ENCODE measurements at places on chromosomes 3 and 15.

DNA sequence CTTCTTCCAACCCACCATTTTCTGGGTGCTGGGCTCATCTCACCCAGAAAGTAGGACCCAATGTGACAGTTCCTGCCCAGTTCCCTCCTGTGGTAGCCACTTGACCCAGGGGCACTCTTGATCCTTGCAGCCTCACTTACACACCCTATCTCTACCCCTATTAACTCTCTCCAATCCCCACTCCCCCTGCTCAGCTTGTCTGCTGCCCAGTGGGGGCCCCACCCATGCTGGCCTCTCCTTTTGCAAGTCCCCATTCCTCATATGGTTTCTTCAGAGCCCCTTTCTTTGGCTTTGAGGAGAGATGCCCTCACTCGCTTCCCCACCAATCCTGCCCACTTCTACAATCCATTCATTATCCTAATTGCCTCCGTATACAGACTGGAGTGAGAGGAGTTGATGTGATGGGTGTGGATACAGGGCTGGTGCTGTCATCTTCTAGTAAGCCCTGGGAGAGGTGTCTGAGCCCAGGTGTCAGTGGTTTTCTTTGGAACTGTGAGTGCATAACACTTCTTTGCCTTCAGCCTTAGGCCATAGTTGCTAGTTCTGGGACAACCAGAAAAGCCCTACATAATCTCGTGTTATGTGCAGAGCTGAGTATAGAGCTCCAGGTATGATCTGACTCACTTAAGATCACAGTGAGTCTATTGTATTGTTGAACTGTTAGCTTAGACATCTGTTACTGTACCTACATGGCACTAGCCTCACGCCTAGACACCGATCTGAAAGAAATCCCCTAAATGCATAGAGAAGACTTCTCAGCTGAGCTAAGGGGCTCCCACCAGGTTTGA, 4.8 kb upstream of the CCR5 start:
- no peak for DNase-seq

DNA sequence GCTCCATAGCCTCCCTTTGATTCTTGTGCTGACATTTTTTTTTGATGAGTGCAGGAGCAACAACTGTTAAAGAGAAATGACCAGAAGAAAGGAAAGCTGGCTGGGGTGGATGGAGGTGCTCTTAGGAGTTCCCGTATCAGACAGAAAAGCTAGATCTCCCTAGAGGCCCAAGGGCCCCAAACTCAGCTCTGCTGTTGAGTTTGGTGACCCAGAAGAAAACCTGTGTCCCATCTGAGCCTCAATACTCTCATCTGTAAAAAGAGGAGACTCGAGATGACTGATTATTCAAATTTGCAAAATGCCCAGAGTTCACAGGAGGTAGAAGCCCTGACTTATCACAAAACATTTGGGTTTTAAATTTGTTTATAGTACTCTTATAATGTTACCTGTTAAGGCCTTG, 142.4 kb downstream of the TIGIT start:
- no peak for DNase-seq

DNA sequence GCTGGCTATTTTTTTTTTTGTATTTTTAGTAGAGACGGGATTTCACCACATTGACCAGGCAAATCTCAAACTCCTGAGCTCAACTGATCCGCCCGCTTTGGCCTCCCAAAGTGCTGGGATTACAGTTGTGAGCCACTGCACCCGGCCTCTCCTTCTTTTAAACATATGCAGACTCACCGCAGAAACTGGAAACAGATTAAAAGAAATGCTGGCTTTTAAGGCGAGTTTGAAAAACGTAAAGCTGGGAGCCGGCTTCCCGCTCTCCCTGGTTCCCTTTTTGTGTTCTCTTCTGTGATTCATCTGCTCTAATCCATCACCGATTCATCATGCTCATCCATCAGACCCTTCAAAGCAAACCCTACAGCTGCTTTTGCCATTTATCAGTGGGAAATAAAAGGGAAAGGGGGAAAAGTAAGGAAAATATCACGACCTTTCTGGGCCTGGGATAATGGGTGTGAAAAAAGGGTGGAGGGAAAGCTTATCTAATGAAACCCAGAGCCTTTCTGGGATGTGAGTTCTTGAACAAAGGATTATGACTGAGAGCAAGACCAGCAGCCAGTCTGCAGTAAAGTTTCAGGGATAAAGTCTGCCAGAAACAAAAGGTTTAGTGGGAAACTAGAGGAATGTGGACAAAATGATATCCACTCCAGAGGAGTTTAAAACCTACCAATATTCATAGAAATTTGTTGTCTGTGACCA, 92.3 kb upstream of the LRIG1 start:
- no peak for DNase-seq

GRCh38 chr3:140334132-140334929, 343.5 kb upstream of the TRIM42 start:
- DNase-seq = no peak

- no peak for DNase-seq
Observed at GRCh38 chr3:176321099-176321498, 876.2 kb downstream of the TBL1XR1 start.

DNA sequence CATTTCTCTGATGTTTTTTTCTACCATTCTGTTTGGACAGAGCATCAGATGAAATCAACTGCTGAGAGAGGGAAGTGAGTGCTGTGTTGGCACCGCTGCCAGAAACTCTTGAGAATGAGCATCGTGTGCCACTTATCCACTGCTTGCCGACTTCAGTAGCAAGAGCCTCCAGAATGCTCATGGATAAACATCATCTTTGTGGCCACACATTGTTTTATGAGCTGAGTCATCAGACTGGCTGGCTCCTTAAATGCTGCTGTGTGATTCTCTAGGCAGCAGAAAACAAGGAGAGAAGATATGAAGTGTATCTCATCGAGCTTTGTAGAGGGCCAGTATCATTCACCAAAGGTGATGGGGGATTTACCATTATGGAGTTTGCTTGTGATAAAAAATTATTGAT, 3.4 kb upstream of the DOCK3 start:
- no peak for DNase-seq

- DNase-seq = no peak
Observed at GRCh38 chr3:79203144-79203519, 564.7 kb downstream of the ROBO1 start.

DNA sequence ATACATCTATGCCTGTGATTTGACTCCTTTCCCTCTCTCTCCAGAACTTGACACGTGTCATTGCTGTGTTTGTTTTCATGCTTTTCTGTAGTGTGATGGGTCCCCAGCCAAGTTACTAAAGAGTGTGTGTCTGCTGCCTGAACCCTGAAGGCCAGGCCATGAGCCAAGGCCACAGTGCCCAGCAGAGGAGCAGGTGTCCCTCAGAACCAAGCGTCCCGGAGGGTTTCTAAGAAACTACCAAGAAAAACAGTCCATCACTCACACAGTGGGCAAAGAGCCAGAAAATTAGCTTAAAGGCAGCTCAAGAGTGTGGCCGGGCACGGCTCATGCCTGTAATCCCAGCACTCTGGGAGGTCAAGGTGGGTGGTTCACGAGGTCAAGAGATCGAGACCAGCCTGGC, 35.2 kb downstream of the FBXO45 start:
- no peak for DNase-seq

DNA sequence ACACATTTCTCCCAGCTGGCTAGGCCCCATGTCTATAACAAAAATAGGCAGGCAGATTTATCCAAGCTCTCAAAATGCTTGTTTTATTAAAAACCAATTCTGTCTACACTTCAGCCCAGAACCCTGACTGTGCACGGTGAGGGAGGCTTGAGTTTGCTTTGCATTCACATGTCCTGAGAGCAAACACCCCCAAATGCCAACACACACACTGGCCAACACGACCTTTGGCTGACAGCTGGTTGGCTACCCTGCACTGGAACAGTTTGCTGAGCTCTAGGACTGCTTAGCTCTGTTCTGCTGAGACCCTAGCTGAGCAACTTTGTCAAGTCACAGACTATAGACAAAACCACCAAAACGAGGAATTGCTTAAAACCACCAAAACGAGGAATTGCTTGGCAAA, 3.6 kb downstream of the STIMATE start:
- DNase-seq = no peak

DNA sequence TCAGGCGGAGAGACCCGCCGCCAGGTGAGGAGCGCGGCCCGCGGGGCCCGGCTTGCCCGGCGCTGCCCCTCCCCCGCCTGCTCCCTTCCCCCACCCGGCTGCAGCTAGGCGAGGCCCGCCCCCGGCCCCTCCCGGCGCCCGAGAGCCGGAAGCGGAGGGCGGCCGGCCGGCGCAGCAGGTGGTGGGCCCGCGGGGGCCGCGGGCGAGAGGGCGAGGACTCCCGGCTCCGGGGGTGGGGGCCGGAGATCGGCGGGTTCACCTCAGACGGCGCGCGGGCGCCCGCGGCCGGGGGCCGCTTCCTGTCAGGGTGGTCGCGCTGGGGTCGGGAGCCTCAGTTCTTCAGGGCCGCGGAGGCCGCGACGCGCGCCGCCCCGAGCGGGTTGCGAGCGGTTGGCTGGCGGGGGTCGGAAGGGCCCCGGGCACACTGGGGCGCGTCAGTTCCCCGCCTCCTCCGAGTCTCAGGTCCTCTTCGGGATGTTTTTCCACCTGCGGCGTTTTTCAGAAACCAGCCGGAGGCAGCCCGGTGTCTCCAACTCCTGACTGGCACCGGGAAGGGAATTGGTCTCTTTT, 395 bp downstream of the ZFAND6 start:
- peak; percentile 45 for DNase-seq

DNA sequence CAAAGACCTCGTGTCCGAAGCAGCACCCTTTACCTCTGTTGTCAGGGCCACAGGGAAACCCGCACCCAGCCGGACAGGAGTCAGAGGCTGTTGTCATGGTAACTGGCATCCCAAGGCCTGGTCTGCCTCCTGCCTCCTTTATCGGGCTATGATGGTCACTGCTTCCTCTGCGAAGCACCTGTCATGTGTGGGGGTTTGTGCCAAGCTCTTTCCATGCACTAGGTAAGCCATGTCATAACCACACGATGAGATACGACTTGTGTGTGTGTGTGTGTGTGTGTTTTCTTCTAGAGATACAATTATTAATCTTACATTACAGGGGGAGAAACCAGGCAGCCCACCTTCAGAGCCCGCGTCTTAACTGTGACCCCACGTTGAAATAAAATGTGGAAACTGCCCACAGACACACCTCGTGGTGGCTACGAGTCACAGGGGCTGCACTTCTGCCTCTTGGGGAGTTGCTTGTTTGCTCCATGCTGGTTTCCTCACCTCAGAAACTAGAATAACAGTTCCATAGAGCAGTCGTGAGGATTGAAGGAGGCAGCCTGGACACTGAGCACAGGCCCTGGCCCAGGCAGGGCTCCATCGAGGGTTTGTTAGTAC, 18.0 kb downstream of the ZDHHC19 start:
- DNase-seq = no peak

GRCh38 chr3:155871746-155872158, 1.3 kb downstream of the GMPS start:
- DNase-seq = no peak

DNA sequence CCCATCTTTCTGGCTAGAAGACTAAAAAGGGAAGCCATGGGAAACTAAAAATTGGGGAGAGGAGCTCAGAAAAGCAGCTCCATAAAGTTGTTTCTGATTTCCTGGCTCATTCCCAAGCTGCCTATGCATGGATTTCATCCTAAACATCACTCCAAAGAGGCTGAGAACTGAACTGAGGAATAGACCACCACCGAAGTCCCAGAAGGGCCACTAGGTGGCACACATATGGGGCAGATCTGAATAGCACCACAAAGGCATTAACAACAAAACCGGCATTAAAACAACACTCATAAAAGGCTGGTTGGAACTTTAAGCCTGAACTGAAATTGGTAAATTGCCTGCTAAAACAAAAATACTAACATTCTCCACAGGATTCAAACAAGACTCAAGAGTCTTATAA, 106.3 kb downstream of the PLD1 start:
- DNase-seq = peak; percentile 7

GRCh38 chr3:115186351-115187148, 39.5 kb upstream of the ZBTB20 start:
- no peak for DNase-seq

GRCh38 chr3:148962513-148962912, 28.8 kb upstream of the GYG1 start:
- no peak for DNase-seq

DNA sequence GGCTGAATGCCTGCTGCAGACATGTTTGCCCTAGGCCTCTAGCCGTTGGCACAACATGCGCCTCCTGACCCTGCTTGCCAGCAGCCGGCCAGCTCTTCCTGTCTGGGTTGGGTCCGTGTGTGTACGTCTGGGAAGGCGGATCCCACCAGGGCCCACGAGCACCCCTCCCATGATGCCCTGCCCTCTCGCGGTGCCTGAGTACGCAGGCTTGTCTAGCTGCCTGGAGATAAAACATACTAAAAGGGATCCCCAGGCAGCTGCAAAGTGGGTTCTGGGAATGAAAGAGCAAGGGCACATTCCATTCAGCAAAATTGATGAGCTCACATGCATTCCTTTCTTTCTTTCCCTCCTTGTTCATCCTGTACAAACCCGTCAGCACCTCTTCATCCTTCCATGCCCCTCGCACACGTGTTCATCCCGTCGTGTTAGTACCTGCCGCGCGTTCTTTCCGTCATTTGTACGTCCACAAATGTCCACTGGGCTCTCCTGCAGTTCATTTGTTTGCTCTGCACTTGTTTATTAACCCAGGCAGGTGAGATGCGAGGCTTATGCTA, 74.3 kb downstream of the FBLN2 start:
- no peak for DNase-seq

DNA sequence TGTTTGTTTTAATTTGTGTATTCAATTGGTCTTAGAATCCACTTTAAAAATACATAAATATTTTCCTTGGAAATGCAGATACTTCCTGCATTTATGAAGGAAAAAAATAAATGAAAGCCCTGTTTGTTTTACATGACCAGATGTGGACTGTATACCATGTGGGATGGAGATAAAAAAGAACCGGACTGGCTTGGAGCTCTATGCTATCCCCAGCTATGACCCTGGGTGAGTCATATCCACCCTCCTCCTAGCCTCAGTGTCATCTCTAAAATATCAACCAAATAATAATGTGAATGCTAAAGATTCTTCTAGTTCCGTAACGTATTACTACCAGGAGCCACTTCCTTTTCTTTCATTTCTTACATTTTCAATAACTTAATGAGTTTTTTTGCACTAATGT, 44.5 kb upstream of the PDZRN3 start:
- no peak for DNase-seq

DNA sequence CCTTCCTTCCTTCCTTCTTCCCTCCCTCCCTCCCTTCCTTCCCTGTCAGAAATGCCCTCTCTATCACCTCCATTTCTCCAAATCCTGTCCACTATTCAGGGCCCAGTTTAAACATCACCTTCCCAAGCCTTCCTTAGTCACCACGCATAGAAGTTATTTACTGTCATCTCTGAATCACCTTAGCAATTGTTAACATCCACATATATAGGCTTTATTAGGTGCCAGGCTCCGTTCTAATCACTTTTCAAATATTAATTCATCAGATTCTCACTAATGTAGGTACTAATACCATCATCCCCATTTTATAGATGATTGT, 1.1 kb upstream of the MAGEF1 start:
- no peak for DNase-seq

- no peak for DNase-seq
Observed at GRCh38 chr3:138976047-138976446, 29.0 kb downstream of the FOXL2NB start.

- no peak for DNase-seq
Observed at GRCh38 chr3:51934991-51935885, 6.5 kb downstream of the RRP9 start.

GRCh38 chr3:117597865-117598264, 888.3 kb downstream of the TUSC7 start:
- DNase-seq = no peak
